ENCODE measurements at places on chromosomes 6 and 20. TPM values are rescaled to one million over a fixed set of nuclear protein-coding genes. Genes with fewer than 3 reads are reported as not detected.

Gene ARHGAP40
- not detected for total RNA-seq

Gene IRAK1BP1
- total RNA-seq = 13.8 TPM

Gene NMBR
- not detected for total RNA-seq

Gene NDUFAF5
- 51.2 TPM for total RNA-seq

Gene ZNF165
- 0.47 TPM for total RNA-seq

Gene SEL1L2
- total RNA-seq = not detected

DNA sequence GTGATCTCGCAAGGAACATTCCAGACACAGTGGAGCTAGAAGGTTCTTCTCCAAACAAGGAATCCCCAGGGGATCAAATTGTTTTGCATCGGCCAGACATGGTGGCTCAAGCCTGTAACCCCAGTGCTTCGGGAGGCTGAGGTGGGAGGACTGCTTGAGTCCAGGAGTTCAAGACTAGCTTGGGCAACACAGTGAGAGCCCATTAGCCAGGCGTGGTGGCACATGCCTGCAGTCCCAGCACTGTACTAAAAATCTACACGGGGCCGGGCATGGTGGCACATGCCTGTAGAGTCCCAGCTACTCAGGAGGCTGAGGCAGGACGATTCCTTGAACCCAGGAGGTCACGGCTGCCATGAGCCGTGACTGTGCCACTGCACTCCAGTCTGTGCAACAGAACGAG, 15.3 kb downstream of the GMEB2 start:
- peak; percentile 2 for DNase-seq

DNA sequence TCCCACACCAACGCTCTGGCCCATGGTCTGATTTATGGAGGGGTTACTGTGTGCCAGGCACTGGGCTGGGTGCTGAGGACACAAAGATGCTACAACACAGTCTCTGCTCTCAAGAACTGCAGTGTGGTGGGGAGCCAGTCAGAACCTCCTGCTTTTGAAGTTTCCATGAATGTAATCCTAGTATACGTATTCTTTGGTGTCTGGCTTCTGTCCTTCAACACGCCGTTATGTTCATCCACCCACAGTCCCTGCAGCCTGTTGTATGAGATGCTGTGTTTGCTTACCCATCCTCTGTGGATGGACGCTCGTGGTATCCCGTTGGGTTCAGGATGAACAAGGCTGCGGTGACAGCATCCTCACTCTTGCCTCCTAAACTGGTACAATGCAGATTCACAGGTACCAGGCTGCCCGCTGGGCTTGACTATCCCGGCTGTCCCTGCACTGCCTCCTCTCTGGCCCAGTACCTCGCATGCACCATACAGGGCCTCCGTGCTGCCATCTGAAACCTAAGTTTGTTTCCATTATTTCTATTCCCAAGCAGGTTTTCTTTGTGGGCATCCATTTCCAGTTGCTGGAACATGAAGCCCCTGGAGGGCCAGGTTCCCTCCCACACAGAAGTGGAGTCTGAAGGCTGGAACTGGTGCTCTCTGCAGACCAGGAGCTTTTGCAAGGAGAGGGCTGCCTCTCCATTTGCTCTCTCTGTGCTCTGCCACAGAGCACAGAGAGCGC, 364.5 kb downstream of the ZFAND3 start:
- DNase-seq = no peak

DNA sequence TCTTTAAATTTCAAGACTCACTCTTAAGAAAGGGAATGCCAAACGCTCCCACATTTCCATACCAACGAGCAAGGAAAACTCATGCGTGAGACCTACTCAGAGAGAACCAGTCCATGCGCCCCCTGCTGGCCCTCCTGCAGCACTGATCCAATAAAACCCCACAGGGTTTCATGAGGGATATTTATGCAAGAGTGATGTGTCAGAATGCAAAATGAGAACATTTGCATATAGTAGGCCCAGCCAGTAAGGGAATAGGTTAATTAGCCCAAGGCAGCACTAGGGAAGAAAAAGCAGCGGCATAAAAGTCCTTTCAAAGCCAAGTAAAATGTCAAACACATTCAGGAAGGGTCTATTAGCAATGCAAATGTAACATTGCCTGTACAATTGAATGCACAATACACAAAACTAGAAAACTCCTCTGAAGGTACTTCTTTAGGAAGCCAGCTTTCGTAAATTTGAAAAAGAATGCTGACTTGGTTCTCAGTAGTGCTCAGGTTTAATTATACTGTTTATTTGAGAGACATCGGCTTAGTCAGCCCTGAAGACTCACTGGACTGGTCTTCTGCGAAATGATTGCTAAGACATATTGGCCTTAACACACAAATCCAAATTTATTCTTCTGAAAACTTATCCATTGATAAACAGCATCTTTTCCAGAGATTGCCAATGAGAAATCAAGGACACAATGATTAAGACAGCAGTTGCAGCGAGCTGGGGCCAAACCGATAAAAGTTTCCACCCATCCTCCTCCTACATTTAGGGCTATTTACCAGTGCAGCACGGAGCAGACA, 93.2 kb downstream of the GMPR start:
- peak; percentile 79 for DNase-seq

GRCh38 chr6:7469696-7470095, 71.8 kb upstream of the DSP start:
- no peak for DNase-seq

GRCh38 chr6:149166747-149167146, 150.8 kb upstream of the TAB2 start:
- DNase-seq = no peak

- DNase-seq = no peak
Observed at GRCh38 chr6:145863988-145864616, 49.5 kb upstream of the FBXO30 start.

DNA sequence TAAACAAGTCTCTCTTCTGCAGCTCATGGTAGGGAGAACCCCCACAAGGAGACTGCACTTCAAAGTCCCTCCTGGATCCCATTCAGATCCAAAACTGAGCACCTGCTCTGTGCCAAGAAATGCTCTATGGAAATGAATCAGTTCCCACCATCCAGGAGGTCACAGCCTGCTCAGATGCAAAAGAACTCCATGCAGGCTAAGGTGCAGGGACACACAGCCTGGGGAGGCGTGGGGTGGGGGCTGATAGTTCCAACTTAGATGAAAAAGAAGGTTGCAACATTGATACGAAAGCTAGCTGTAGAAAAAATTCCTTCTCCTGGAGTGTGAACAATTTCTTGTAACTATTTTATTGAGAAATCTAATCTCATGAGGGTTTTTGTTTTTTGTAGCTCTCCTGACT, 111.0 kb upstream of the TMEM170B start:
- DNase-seq = no peak

DNA sequence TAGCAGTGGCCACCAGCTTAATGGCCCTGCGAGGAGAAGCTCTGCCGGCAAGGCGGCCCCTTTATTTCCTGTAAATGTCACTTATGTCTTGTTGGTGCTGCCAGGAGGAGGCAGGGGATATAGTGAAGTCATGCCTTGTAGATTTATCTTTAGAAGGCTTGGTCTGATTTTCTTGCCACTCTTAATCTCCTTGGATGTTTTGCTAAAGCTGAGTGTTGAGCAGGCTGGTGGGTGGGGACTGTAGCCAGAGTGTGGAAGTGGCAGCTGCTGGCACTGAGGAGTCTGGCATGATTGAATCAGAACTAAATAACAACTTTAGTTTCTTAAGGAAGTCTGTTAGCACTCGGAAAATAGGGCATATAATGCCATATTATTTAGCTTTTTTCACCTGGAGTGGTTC, 77.9 kb downstream of the PHF20 start:
- DNase-seq = no peak

- no peak for DNase-seq
Observed at GRCh38 chr6:56144538-56145324, 102.6 kb downstream of the COL21A1 start.

GRCh38 chr6:111173341-111173740, 86.0 kb downstream of the SLC16A10 start:
- DNase-seq = no peak

Measured in glutamatergic neuron (in vitro differentiated cells).